ENCODE measurements at places on chromosomes 3 and 15.

DNA sequence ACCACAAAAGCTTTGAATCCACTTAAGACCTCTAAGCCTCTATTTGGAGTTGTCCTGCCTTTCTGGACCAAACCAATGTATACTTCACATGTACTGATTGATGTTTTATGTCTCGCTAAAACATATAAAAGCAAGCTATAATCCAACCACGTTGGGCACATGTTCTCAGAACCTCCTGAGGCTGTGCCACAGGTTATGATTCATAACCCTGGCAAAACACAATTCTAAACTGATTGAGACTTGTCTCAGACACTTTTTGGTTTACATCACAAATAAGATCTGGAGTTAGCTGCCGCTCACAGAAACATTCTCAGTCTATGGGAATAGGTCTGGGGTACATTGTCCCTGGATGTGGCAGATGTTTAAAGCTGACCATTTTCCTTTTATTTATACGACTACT lies 53.4 kb upstream of the EPHA6 start:
- DNase-seq = no peak

- DNase-seq = no peak
Measured at GRCh38 chr3:172065967-172066762, 26.8 kb downstream of the FNDC3B start.

- no peak for DNase-seq
Measured at GRCh38 chr3:189947068-189947467, 173.6 kb downstream of the P3H2 start.

GRCh38 chr3:123332124-123332641 lies 116.7 kb downstream of the ADCY5 start:
- no peak for DNase-seq

GRCh38 chr15:99163271-99164062 lies 58.6 kb downstream of the SYNM start:
- no peak for DNase-seq

- no peak for DNase-seq
Measured at GRCh38 chr15:51775967-51776816, 24.8 kb downstream of the TMOD2 start.

- no peak for DNase-seq
Measured at GRCh38 chr3:191240486-191240885, 41.4 kb downstream of the OSTN start.

- peak; percentile 24 for DNase-seq
Measured at GRCh38 chr3:120568598-120568997, 27.5 kb upstream of the NDUFB4 start.

DNA sequence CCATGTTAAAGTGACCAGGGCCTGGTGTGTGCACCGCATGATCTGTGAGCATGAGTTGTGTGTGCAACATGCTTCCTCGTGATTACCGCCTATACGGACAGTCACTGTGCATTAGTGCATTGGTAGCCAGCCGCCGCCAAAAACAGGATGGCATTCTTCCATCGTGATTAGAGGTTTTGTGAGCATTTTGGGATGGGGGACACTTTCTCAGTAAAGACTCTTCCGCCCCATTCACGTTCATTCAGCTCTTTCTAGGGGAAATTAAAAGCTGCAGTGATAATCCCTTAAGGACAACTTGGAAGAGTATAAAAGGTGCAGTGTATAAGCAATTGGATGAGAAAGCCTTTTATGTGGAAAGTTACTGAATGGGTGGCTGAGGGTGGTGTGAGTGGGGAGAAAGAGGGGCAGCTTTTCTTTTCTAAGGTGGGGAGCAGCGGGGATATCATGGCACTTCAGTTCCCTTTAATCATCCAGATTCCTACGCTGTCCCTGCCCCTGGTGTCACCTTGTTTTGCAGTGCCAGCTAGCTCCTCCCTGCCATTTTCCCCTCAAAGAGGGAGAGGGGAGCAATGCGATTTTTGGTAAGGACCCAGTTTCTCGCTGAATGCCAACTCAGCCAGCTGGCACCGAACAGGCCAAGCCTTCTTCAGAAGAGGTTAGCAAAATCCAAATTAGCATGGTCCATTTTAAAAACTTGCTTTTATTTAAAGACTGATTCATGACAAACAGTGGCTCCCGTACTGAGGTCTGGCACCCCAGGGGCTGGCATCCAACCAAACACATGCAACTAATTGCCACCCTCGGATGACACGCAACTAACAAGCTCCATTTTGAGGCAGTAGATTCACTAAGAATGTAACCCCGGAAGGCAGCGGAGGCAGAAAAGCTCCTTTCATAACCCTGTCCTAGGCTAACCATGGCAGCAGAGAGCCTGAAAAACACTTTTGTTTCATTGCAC lies 447.8 kb downstream of the FHIT start:
- DNase-seq = no peak

DNA sequence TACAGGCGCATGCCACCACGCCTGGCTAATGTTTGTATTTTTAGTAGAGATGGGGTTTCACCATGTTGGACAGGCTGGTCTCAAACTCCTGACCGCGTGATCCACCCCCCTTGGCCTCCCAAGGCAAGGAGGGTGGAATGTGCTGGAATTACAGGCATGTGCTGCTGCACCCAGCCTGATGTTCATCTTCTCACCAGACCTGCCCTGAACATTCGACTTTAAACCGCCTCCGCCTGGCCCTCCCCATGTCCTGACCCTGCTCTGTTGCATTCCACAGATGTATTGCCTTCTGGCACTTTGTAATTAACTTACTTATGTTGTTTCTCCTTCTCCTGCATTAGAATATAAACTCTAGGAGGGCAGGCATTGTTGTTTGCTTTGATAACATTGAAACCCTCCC lies 102.1 kb downstream of the LINGO1 start:
- DNase-seq = no peak

DNA sequence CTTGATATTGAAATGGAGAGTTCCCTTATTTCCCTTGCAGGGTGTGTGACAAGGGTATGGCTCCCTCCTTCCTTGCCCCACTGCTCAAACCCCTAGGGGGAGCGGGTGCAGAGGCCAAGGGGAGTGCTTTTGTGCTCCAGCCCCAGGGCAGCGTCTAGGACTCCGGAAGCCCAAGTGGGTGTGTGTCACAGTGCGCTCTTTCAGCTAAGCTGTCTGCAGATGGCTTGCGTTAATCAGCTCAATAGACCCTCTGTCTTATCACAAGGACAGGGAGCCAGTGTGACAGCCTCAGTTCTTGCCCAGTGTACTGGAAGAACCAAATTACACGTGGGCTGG lies 523.6 kb upstream of the LMCD1 start:
- no peak for DNase-seq

GRCh38 chr3:151015767-151016477 lies 43.4 kb upstream of the CLRN1 start:
- no peak for DNase-seq

DNA sequence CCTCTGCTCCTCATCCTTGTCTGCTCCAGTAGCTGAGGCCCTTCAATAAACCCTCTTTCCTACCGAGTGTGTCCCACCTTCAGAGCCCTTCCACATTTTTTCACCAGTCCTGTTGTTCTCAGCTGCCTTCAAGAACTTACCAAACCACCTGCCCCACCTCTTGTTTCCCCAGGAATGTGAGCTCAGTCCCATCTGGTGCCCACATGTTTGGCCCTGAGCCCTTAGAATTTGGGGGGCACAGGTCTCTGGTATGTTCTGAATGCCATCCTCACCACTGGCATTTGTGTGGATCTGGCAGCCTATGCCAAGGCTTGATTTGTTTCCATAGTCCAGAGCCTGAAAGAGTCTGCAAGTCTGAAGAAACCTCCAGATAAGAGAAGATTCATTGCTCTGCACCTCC lies 315.2 kb upstream of the PPP2R3A start:
- DNase-seq = no peak

DNA sequence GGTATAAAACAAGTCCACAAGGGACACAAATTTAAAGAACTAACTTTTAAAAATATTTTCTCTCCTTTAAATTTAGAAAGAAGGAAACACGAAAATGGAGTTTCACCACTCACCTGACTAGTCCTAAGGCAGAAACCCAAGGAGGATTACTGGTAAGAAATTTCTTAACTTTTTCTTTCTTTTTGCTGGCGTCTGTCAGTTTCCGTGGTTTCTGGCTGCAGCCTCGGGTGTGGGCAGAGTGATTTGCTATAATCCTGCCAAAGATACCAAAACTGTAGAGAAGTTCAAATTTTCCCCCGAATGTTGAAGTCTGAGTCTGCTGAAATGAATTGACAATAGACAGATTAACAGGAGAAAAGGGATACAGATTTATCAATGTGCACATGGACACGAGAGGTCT lies 843.6 kb upstream of the ALCAM start:
- no peak for DNase-seq
